Spinal cord (tissue), 10 donors: ENCODE measurements at places on chromosomes 11 and 22. TPM values are rescaled to one million over a fixed set of nuclear protein-coding genes. Genes with fewer than 3 reads are reported as not detected.

DNA sequence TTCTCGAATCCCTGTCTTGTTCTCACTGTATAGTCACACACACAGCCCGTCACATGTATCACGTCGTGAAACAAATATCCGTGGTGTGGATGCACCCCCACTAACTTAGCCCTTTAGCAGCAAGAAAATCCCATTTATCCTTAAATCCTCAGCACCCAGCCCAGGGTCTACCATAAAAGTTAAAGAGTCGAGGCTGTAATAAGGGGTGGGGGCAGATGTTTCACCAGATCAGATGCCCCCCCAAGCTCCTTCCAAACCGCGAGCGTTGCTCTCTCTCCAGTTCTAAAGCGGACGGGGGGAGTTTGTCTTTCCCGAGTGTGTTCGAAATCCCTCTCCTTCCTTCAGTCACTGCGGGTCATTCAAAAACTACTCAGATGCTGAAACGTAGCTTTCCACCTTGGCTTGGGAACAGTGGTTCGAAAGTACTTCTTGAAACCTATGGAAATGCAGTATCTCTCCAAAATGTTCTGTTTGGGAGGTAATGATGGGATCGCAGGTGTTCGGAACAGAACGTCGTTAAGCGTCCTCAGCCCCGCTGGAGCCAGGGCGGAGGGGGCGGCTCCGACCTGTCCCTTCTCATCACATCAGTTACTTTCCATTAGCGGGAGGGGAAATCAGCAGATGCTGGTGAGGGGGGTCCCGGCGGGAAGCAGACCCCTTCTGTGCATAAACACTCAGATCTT, 156.2 kb downstream of the BRD1 start:
- DNase-seq = no peak

GRCh38 chr22:29298641-29299040, 7.8 kb upstream of the GAS2L1 start:
- no peak for DNase-seq

GRCh38 chr11:95308512-95309035, 77.6 kb upstream of the SESN3 start:
- no peak for DNase-seq

DNA sequence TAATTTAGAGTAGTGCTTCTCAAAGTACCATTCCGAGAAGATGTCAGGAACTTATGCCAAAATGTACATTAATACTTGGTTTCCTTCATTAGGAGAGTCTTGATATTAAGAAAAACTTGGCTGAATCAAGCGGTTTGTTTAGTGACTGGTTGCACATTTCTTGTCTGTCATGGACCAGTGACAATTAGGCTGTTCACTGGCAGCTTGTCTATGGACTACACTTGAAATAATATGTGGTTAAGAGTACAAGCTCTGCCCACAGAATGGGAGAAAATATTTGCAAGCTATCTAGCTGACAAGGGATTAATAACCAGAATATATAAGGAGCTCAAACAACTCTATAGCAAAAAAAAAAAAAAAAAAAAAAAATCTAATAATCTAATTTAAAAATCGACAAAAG, 24.6 kb downstream of the COA4 start:
- no peak for DNase-seq

DNA sequence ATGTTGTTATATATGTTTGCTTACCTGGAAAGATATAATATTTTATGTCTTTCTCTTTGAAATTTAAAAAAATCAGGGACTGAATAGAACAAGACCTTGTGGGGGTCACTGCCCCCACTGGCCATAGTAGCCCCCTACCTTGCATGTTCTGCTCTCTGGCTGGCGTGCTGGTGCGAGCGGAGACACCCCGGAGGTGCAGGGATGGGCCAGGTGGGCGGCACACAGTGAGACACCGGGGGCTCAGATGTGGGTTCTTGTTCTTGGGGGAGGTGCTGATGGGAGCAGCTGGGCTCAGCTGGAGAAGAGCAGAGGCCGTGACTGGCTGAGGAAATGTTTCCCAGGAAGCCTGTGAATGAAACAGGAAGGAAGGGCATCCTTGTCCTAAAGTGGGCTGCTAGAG, 20.2 kb downstream of the GAB4 start:
- no peak for DNase-seq

DNA sequence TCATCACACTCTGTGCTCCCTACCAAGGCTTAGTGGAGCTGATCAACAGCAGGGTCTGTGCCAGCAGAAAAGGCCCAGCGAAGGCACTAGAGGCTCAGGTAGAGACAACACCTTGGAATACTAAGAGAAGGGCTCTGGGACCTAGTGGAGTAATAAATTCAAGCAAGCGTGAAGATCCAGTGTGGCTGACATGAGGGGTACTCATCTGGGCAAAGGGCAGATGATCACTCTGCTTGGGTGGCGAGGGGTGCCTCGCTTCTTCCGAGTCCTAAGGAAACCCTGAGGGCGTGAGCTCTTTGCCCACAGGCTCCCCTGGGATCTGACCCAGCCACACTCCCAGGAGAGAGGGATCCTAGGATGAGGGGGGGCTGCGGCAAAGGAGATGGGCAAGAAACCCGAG, 3.5 kb upstream of the TPBGL start:
- DNase-seq = no peak

DNA sequence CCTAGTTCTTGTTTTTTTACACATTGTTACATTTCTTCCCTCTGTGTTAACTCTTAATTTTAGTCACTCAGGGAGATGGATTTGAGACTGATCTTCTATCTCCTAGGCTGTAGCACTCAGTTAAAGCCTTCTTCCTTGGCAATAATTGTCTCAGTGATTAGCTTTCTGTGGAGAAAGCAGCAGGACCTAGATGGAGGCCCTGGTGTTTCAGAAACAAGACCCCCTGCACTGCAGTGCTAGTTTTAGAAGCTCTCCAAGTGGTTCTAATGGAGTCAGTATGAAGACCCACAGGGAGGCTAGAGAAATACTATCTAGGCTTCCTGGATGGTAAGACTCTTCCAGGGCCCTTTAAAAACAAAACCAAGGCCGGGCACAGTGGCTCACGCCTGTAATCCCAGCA, 4.1 kb upstream of the PC start:
- no peak for DNase-seq

DNA sequence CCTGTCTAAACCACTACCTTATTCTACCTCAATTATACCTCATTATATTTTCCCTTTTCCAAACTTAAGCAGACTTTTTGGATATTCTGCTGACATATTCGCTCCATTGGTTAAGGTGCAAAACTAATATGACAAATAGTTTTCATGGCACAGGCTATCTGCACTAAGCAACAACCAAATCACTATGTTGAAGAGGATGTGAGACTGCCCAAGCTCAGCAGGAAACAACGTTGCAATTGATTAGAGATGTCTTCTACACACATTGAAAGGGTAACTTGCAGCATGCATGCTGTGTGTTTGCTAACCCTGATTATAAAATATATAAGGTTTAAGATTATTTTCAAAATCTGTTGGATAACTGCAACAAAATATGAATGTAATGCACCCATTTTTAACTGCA, 61.6 kb downstream of the STK33 start:
- DNase-seq = no peak

DNA sequence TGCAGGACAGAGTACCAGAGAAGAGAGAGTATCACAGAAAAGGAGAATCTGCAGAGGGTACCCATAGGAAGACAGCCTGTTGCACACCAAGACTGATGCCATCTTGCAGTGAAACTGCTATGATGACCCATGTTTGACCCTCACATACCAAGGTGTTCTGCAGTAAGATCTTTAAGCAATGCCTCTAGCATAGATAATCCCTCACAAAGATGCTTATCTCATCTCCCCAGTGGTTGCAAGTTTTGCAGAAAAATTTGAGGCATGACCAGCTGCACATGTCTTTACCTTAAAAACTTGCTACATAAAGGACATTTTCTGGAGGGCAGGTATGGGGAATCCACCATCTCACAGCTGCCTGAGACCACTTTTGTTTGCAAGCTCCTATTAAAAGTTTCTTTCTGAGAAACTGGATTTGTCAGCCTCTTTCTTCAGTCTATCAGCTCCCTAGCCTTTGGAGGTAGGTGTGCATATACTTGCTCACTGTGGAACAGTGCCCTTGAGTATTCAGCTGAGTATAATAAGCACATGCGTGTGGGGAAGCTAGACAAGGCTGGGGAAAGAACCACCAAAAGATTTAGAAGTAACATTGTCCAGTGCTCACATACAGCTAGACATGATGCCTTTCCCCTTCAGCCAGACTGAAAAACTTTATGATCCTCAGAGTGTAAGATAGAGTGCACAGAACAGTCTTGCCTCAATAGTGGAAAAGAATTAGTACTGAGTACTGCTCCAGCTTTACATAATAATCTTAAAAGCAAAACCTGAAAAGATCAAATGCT, 100.3 kb upstream of the TEAD1 start:
- DNase-seq = no peak

DNA sequence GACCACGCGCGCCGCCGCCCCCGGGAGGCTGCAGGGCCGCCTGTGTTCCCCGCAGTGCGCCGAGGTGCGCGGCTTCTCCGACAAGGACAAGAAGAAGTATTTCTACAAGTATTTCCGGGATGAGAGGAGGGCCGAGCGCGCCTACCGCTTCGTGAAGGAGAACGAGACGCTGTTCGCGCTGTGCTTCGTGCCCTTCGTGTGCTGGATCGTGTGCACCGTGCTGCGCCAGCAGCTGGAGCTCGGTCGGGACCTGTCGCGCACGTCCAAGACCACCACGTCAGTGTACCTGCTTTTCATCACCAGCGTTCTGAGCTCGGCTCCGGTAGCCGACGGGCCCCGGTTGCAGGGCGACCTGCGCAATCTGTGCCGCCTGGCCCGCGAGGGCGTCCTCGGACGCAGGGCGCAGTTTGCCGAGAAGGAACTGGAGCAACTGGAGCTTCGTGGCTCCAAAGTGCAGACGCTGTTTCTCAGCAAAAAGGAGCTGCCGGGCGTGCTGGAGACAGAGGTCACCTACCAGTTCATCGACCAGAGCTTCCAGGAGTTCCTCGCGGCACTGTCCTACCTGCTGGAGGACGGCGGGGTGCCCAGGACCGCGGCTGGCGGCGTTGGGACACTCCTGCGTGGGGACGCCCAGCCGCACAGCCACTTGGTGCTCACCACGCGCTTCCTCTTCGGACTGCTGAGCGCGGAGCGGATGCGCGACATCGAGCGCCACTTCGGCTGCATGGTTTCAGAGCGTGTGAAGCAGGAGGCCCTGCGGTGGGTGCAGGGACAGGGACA, 2.7 kb downstream of the NLRP6 start:
- DNase-seq = no peak

- DNase-seq = no peak
These were observed 25.7 kb downstream of the ARHGAP1 start for GRCh38 chr11:46674463-46675287.

DNA sequence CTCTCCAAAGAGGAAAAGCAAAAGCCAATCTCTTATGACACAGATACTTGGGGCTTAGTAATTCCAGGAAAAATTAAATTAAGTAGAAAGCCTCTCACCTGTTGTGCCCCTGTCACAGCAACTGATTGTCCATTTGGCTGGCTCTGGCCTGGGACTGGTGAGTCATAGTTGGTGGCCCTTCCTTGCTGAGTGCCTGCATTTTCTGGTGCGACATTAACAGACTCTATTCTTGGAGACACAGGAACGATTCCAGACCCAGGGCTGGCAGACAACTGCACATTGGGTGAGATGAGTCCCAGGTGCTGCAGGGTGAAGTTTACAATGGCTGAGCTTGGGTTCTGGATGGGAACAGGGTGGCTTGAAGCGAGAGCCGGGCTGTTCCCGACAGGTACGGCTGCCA, 15.6 kb downstream of the E2F8 start:
- no peak for DNase-seq

DNA sequence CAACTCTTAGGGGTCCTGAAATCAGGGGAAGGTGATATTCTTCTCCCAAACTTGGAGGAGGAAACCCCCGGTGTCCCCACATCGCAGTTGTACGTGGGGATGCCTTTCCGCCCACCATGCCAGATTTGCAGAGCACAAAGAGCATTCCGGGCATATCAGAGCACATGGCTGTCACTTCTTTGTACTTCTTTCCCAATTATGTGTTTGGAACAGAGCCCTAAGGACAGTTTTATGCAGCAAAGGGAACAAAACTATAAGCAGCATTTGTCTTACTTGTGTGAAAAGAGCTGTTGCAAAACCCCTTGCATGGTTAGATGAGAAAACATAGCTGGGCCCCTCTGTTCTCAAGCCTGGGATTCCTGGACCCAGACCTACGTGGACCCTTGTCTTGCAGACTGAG, 41.2 kb downstream of the NTM start:
- DNase-seq = peak; percentile 82

- DNase-seq = no peak
These were observed 18.4 kb downstream of the SELENOO start for GRCh38 chr22:50218996-50219727.

DNA sequence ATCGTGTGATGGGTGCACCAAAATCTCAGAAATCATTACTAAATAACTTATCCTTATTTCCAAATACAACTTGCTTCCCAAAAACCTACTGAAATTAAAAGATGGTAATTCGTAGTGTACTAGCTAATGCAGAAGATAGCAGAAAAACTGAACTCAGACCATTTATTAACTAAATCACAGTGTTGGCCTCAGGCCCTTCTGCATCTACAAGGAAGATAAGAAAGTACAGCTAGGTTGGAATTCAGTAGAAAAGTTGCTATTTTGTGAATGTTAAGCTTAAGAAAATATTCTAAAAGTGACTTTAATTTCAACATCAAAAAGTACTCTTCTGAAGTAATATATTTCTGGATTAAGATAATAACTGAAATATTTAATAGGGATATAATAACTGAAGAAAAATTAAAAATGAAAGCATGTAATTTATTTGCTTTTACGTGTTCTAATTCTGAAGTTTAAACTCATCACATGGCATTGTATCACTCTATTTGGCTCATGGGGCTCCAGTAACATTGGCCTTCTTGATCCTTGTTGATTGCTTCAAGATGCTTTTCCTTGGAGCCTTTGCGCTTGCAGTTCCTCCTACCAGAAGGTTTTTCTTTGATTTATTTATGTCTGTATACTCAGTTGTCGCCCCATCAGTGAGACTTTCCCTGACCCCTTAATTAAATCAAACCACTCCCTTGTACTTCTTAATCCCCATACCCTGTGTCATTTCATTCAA, 847.9 kb upstream of the ANO3 start:
- DNase-seq = no peak

GRCh38 chr11:82701847-82702520, 31.7 kb downstream of the FAM181B start:
- no peak for DNase-seq

- no peak for DNase-seq
These were observed 29.3 kb upstream of the PPP2R1B start for GRCh38 chr11:111795334-111795985.

IL18 gene
- 5.8 TPM for polyA plus RNA-seq

ZNF280B gene
- polyA plus RNA-seq = 4.6 TPM

CREB3L1 gene
- 21.5 TPM for polyA plus RNA-seq

WT1 gene
- polyA plus RNA-seq = 1.7 TPM

OR2AT4 gene
- 0.03 TPM for polyA plus RNA-seq
